ENCODE measurements at places on chromosomes 3 and 15. TPM values are rescaled to one million over a fixed set of nuclear protein-coding genes. Genes with fewer than 3 reads are reported as not detected.

Gene LARP6
- 28.8 TPM for total RNA-seq

Gene KLHL6
- not detected for total RNA-seq

Gene CHRNA5
- 15.3 TPM for total RNA-seq

Gene SPESP1
- total RNA-seq, result 2.1 TPM

Gene ACTRT3
- 3.8 TPM for total RNA-seq

Gene ZNF35
- total RNA-seq, result 8.3 TPM

Gene CHRNB4
- 0.23 TPM for total RNA-seq

- no peak for DNase-seq
Measured at GRCh38 chr3:11807686-11808085, 39.0 kb downstream of the TAMM41 start.

GRCh38 chr3:195254454-195255175 lies 16.3 kb downstream of the XXYLT1 start:
- no peak for DNase-seq

- DNase-seq, result no peak
Measured at GRCh38 chr3:8625991-8626390, 18.6 kb downstream of the SSUH2 start.

GRCh38 chr3:115623044-115623868 lies at the start of gene GAP43:
Gene GAP43 (plus strand): TSS chr3:115623510. CDS start chr3:115623690, 180 bp downstream.
- peak; percentile 35 for DNase-seq

- no peak for DNase-seq
Measured at GRCh38 chr3:16467393-16467792, 46.1 kb downstream of the RFTN1 start.

DNA sequence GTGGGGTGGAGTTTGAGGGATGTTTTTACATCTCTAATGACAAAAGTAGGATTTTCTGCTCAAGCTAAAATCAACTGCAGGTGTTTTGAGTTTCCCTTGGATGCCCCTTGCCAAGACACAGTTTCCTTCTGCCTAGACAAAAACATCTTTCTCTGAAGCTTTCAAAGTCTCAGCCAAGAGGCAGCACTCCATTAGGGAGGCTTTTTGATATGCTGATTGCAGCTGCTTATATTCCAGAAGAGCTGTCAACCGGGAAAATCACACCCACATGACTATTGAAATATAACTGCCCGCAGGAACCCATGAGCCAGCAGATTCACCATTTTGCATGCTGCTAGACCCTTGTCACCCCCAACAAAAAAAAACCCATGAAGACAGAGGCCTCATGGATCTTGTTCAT lies 27.5 kb upstream of the ZNF148 start:
- DNase-seq, result no peak

DNA sequence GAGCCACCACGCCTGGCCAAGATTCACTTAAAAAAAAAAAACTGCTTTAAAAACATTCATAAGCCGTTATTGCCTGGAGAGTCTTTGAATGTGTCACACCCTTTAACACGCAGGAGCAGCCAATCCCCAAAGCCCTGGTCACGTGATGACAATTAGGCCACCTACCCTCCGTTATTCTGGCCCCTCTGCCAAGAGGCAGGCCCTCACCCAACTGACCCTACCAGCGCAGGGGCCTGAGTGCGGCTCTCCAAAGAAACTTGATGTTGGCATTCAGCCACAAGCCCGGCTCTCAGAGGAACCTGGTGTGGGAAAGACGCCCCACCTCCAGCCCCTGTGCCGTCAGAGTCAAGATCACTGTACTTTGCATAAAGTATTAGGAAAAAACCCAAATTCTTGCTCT lies 11.6 kb upstream of the MUC4 start:
- DNase-seq, result no peak

DNA sequence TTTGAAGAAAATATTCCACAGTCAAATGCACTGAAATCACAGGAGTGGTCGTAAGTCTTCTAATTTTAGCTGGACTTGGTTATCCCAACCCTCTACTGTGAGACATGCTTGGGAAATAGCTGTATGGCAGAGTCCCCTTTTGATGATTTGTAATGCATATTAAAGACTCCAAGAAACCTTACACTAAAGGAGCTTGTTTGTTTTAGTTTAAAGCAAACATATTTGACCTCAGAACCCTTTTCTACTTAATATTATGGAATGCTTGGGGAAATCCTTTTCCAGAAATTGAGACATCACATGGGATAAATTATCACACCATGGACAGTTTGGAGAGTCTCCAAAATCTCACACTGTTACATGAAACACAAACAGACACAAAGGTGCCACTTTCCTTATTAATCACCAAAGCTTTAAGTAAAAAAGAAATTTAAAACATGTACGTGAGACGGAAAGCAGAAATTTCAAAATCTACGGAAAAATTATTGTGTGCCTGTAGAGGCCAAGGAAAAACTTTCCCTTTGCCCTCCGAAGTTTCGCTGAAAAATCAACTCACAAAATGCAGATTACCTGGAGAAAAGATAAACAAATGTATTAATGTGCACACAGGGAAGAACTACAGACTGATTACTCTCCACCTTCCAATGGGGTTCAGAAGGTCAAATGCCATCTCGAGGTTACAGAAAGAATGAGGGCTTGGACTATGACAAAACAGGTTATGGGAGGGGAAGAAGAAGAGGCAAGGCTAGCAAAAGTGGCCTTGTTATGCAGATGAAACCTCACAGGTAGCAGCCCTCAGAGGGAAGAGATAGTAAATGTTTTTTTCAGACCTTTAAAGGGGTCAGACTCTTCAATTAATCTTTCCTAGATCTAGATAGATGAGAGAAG lies 7.0 kb upstream of the CPB1 start:
- no peak for DNase-seq

DNA sequence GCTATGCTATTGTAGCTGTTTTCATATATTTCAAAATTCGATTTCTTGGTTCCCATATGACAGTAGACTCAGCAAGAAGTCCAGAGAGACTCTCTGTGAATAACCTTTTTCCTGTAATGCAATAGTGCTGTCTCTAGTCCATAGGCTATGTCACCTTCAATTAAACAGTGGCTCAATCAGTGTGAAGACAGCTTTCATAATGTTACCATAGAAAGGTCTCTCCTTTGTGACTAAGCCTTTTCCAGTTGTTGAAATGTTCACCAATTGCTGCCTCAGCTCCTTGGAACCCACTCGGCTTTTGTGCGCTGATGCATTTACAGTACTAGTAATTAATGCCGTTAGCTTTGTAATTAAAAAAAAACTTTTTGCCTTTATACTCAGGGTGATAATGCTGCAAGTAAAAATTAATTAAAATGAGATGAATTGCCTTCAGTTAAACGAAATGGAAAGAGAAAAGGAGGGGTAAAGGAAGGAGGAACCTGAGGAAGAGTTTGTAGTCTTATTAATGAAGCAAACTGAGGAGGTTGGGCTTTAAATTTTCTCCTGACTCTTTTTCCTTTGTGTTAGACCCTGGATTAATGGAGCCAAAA lies 214.8 kb downstream of the LSAMP start:
- DNase-seq, result no peak

DNA sequence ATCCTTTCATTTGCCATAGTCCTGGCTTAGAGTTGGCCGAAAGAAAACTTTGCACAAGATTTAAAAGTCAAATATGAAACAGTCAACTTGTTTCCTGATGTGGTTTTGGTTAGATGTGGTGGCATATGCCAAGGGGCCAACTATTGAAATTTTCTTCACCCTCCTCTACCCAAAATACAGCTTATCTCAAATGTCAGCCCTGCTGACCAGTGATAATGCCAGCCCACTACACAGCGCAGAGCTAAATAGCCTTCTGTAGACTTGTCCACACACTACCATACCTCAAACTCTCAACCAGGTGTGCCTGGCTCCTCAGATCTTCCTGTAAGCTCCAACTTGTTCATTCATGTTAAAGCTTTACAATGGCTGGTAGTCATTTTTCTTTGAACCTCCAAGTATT lies 368.5 kb upstream of the STAC start:
- DNase-seq, result no peak

- DNase-seq, result no peak
Measured at GRCh38 chr3:190646996-190647395, 133.1 kb downstream of the IL1RAP start.

- DNase-seq, result no peak
Measured at GRCh38 chr3:69326855-69327300, 59.0 kb downstream of the FRMD4B start.

- no peak for DNase-seq
Measured at GRCh38 chr3:12869035-12869621, 27.8 kb upstream of the RPL32 start.

DNA sequence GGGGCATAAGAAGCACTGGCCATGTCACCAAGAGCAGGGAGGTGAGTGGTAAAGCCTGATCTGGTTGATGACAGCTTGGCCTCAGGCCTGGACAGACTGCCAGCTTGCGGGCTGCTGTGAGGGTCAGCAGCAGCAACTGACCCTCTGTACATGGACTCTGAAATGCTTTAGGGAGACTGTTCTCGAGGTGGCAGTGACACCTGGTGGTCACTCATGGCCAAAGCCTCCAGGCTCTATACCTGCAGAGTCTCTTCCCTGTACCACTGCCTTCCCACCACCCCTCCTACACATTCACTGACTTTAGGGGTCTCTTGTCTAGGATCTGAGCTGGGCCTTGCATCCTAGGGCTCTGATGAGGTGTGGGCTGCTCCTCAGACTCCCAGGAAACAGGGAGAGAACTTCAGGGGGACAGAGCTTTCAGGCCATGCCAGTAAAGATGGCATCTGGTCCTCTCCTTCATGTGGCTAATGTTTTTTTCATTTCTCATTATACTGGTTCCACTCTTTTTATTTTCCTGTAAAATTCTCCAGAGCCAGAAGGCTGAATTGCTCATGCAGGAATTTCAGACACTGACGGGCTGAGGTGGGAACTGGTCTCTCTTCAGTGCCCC lies 17.2 kb upstream of the TIMP4 start:
- DNase-seq, result no peak

DNA sequence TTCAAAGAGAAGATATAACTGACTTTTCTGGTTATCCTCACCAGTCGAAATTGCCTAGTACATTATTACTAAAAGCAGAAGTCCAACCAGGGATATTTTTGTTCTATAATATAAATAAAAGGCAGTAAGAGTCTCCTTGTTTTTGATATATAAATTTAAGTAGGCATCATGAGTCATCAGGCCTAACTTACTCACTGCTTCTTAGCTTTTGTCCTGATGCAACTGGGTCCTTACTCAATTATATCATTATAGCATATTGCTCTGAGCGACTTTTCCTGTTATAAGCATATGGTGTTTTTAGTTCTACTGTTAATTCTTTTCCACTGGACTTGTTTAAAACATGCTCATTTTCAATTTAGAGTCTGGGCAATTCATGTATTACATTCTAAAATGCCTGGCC lies 910.1 kb downstream of the MCTP2 start:
- no peak for DNase-seq

- no peak for DNase-seq
Measured at GRCh38 chr3:119632216-119632615, 28.2 kb downstream of the POPDC2 start.

GRCh38 chr15:88681610-88682221 lies 42.9 kb downstream of the ISG20 start:
- DNase-seq, result no peak

DNA sequence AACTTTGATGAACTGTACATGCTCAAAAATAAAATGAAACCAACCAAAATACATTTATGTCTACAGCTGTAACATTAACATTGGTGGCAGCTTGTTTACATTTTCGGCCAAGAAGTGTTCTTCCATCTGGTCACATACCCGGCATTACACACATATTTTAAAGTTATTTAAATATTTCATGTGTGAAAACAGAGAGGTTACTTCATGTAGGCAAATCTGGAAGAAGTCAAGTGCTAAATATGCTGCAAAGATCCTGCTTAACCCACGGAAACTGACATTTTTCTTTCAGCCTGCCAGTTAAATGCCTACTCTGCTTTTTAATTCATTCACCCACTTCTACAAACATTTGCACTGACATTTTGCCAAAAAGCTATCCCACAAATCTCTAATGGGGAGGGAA lies 69.7 kb downstream of the MB21D2 start:
- DNase-seq, result no peak

GRCh38 chr15:60358935-60359682 lies 38.7 kb downstream of the ANXA2 start:
- DNase-seq, result no peak

GRCh38 chr3:189799366-189799765 lies 168.2 kb downstream of the TP63 start:
- DNase-seq, result no peak

DNA sequence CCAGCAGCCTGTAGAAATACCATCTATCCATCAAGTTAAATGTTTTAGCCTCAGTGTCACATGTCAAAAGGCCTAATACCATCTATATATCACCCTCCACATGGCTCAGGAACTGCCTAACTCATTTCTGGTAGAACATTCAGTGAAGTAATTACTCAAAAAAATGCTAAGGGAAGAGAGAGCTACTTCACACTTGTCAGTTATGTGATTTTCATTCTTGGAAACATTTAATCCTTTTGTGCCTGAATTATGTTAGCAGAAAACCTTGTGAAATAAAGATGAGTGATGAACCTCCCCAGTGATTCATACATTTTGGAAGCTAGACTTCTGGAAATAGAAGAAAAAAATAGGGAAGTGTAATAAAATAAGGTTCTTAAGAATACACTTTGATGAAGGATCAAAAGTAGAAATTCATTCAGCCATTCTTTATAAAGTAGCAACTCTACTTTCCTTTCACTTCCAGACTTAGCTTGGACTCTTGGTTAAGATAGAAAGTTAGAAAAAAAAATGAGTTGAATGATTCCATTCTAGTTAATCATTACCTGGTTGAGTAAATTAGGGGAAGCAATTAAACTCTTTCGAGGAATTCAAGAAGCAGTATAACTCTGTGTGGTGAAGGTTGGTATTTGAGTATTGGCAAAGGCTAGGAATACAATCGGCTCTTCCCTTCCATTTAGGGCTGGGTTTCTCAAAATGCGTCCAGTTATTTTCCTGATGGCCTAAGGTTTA lies 3.6 kb downstream of the OTOL1 start:
- peak; percentile 57 for DNase-seq
